ENCODE measurements at places on chromosomes 11 and 22.

DNA sequence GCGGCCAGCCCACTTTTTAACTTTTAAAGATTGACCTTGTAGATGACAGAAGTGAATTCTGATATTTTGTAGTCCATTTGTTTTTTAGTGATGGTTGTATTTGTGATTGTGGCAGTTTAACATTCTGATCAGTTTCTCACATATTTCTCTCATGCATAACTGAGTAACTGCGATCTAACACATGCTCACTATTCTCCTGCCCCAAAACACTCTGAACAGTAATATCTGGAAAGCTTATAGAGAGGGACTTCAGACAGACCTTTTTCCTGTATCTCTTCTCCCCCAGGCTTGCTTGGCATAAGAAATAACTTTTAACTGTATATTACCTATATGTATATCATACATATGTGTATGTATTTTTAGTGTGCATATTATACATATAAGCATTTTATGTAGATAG lies 37.3 kb upstream of the MYO18B start:
- DNase-seq: no peak

DNA sequence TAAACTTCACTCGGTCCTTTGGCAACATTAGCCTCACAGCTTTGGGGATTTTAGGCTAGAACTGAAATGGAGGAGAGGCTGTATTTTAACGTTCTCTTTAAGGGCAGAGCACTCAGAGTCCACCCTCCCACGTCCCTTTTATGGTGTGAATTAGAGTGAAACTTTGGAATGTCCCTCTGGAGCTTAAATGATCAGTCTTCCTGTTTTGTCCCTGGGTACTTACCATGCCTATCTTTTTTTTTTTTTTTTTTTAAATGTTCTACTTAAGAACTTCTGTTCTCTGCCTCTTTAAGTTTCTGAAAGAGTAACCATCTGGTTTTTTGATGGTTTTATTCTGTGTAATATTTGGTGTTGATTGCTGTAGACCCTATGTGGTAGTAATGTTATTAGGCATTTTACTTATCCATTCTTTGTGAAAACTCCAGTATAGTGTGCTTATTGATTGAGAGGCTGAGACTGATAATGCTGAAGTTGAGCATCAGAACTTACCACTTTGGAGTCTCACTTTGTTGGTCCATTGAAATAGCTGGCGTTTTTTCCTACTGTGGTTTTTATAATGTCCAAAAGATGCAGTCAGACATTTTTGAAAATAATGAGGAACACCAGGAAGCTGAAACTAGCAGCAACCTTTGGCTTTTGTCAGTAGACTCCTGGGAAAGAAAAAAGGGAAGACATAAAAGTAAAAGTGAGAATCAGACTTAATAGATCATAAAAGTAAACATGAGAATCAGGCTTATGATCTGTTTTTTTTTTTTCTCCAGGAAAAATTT lies 11.6 kb downstream of the UVRAG start:
- no peak for DNase-seq

DNA sequence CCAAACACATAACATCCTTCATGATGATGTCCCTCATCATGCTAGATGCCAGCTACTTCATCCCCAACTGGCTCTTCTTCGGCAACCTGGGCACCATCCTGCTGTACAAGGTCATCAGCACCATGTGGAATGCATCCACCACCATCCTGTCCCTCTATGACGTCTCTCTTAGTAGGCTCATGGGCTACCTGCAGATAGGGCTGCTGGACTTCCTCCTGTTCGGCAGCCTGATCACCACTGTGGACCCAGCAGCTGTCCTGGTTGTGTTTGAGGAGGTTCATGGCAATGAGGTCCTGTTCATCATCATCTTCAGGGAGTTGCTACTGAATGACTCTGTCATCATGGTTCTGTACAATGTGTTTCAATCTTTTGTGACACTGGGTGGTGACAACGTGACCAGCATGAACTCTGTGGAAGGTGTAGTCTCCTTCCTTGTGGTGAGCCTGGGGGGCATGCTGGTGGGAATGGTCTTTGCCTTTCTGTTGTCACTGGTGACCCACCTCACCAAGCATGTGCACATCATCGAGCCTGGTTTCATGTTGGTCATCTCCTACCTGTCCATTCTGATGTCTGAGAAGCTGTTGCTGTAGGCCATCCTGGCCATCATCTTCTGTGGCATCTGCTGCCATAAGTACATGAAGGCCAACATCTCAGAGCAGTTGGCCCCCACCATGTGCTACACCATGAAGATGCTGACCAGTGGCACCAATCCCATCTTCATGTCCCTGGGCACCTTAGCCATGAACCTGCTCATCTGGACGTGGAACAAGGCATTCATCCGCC lies 120.7 kb upstream of the SERPIND1 start:
- no peak for DNase-seq

- DNase-seq: no peak
Measured at GRCh38 chr22:36929621-36930020, 16.2 kb downstream of the CSF2RB start.

DNA sequence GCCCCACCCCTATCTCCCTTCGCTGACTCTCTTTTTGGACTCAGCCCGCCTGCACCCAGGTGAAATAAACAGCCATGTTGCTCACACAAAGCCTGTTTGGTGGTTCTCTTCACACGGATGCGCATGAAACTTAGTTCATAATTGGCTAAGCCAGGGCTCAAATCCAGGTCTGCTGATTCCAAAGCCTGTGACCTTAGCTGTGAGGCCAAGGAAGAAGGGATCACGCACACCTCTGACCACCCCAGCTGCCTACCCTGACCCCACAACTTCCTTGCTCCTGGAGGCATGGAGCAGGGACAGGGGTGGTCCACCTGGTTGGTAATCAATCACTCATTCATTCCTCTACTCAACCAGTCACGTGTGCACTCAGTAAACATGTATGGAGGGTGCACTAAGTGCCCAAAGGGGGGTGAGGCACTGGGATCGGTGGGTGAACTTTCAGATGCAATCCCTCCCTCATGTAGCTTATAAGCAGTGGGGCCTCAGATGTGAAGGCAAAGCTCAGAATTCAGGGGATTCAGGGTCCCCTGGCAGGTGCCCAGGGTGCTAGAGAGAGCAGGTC lies 10.3 kb downstream of the FXYD2 start:
- no peak for DNase-seq

- no peak for DNase-seq
Measured at GRCh38 chr11:67441098-67441563, 2.1 kb downstream of the CORO1B start.

DNA sequence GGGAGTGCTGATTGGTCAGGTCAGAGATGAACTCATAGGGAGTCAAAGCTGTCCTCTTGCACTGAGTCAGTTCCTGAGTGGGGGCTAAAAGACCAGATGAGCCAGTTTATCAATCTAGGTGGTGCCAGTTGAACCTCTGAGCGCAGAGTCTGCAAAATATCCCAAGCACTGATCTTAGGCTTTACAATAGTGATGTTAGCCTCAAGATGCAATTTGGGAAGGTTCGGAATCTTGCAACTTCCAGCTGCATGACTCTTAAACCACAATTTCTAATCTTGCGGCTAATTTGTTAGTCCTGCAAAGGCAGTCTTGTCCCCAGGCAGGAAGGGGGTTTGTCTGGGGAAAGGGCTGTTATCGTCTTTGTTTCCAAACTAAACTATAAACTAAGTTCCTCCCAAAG lies 92.3 kb upstream of the PARVA start:
- no peak for DNase-seq

- DNase-seq: no peak
Measured at GRCh38 chr11:128328955-128329551, 258.3 kb downstream of the ETS1 start.

DNA sequence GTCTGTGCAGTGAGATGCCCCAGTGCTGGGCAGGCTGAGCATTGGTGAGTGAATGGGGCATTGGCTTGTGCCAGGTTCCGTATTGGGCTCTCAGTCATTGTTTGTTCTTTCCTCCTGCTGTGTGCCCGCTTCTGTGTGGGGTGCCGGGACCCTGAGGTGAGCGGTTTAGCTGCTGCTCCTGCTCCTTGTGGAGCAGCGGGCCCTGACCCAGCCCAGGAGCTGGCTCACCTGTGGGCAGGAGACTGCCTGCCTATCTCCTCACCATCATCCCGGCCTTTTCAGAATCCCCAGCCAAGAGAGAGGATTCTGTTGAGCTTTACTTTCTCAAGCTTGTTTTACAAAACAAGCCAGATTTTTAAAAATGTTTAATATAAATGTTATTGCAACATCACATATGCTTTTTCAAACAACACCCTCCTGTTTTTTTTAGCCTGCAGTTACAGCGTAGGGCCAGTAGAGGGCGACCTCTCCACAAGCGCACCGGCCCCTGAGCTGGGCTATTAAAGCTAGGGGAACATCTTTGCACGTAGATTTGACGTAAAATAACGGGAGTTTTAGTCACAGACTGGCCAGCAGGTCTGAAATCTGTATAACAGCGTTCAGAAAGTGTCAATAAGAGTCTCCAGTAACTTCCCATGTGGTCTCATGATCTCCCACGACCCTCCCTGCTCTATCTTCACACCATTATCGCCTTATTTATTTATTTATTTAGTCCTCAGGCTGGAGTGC lies 25.1 kb upstream of the RELT start:
- peak; percentile 73 for DNase-seq

GRCh38 chr11:61626580-61627380 lies 45.9 kb upstream of the SYT7 start:
- DNase-seq: no peak

- peak; percentile 63 for DNase-seq
Measured at GRCh38 chr11:45662665-45663485, 2.5 kb downstream of the CHST1 start.

- no peak for DNase-seq
Measured at GRCh38 chr11:11215944-11216343, 137.1 kb downstream of the CSNK2A3 start.

GRCh38 chr22:19844377-19845053 lies 10.2 kb downstream of the GNB1L start:
- no peak for DNase-seq

DNA sequence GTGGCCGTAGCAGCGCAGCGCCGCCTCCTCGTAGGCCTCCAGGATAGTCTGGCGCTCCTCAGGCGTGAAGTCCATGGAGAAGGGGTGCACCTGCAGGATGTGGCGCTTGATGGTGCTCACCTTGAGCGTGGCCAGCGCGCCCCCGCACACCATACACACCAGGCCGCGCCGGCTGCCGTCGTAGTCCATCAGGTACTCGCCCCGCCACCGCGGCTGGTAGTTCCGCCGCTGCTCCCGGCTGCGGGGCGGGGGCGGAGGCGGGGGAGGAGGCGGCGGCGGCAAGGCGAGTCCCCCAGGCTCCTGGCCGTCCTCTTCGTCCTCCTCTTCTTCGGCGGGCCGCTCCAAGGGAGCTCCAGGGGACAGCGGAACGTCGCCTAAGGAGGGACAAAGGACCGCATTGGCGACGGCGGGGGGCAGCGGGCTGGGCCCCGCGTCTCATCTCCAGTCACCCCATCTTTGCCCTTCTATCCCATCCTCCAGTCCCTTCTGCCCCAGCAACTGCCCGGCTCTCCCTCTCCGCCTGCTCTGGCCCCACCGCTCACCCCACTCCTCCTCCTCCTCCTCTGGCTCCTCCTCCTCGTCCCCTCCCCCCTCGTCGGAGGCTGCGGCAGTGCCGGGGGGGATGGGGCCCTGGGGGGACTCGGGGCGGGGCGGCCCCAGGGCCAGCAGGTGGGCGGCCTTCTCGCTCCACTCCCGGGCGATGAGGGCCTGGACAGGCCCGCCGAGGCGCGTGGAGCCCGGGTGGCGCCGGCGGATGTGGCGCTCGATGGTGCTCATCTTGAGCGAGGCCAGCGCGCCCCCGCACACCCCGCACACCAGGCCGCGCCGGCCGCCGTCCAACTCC lies 4.9 kb downstream of the ZFTA start:
- DNase-seq: no peak

GRCh38 chr11:95544095-95544856 lies 245.3 kb downstream of the FAM76B start:
- DNase-seq: no peak

- no peak for DNase-seq
Measured at GRCh38 chr11:10858439-10859325, 829 bp upstream of the ZBED5 start.

DNA sequence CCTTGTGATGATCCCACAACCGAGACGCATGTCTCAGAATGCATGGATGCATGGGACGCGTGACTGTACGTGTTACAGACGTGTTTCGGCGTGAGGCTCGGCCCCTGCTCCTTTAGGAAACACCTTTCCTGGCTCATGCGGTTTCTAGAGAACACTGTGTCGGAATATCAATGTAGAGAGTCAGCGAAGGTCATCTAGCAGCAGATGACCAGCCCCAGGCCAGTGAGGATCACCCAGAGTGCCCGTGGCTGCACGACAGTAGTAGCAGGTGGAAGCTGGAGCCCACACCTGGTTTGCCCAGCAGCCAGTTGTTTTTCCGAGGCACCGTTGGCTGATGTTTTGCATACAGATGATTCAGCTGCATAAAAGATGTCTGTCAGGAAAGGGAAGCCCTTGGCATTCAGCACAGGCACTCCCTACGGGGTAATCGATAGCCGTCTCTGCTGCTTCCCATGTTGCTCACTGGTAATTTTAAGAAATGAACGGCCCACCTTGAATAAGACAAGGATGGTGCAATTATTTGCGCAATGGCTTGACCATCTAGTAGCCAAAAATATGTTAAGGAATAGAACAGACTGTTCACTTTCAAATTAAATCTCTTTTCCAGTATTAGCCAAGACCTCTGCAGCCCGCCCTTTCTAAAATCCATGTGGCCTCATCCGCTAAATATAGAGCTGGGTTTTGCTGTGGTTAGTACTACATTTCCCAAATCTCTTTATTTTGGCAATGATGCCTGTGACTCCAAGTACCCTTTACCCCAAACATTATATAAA lies 1.1 kb upstream of the CLTCL1 start:
- DNase-seq: no peak

GRCh38 chr22:40928657-40929056 lies 22.5 kb upstream of the RBX1 start:
- no peak for DNase-seq

GRCh38 chr11:69284081-69284511 lies 9.9 kb upstream of the MYEOV start:
- DNase-seq: no peak

GRCh38 chr22:49951986-49952896 lies 8.3 kb upstream of the PIM3 start:
- peak; percentile 58 for DNase-seq

- no peak for DNase-seq
Measured at GRCh38 chr22:17476838-17477237, 86.5 kb upstream of the SLC25A18 start.

- DNase-seq: no peak
Measured at GRCh38 chr22:19959587-19960490, 18.2 kb upstream of the TXNRD2 start.
